NCI-H2081 (cell line): ENCODE measurements at places on chromosomes 4 and X.
A peak's percentile ranks its signal among the peaks of the same experiment; 100 is the strongest.

DNA sequence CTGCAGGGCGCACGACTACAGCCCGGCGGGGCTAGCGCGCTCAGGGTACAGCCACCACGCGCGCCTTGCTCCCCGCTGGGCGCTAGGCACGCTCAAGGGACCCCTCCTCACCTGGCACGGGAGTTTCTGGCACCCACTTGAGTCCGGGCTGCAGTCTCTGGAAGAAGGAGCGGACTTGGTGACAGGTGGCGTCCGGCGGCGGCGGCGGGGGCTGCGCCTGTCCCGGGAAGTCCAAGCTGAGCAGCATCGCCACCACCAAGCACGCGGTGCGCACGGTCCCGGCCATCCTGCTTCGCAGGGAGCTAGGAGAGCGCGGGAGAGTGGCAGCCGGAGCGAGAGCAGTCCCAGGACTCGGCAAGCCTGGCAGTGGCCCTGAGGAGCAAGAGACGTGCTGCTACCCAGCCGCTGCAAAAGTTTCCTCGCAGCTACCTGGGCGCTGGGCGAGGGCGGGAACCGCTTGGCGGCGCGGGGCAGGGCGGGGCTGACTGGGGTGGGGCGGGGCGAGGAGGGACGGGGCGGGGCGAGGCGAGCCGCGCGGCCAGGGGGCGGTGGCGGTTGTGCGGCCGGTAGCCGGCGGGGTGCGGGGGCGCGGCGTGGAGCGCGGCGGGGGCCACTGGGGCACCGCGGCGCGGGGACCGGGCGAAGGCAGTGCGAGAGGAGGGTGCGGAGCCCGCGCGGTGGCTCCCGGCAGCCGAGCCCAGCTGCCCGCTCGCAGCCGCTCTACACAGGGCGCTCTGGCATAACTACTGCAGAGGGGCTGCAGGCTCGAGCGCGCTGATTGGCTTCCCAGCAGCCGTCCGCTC is at the start of gene GPC3:
TSS of gene GPC3 (minus strand) at position 431 of the 803 bp plus-strand sequence.
- peak; percentile 17 for DNase-seq

GRCh38 chrX:96906741-96907140 is 23.0 kb downstream of the RPA4 start:
- DNase-seq: no peak

DNA sequence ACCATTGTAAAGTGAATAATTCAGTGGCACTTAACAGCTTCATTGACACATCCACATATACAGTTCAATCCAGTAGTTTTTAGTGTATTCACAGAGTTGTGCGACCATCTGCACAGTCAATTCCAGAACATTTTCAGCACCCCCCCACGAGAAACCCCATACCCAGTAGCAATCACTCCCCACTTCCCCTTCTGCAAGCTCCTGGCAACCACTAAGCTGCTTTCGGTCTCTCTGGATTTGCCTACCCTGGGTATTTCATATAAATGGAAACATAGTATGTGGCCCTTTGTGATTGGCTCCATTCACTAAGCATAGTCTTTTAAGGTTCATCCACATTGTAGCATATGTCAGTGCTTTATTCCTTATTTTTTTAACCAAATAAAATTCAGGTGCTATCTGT is 10.0 kb downstream of the MSL3 start:
- DNase-seq: no peak

GRCh38 chr4:6715704-6716017 is 313 bp upstream of the BLOC1S4 start:
- no peak for DNase-seq

GRCh38 chr4:187501731-187502130 is 493.8 kb upstream of the ZFP42 start:
- DNase-seq: no peak

- DNase-seq: no peak
Measured at GRCh38 chr4:4631150-4631549, 89.3 kb upstream of the STX18 start.

DNA sequence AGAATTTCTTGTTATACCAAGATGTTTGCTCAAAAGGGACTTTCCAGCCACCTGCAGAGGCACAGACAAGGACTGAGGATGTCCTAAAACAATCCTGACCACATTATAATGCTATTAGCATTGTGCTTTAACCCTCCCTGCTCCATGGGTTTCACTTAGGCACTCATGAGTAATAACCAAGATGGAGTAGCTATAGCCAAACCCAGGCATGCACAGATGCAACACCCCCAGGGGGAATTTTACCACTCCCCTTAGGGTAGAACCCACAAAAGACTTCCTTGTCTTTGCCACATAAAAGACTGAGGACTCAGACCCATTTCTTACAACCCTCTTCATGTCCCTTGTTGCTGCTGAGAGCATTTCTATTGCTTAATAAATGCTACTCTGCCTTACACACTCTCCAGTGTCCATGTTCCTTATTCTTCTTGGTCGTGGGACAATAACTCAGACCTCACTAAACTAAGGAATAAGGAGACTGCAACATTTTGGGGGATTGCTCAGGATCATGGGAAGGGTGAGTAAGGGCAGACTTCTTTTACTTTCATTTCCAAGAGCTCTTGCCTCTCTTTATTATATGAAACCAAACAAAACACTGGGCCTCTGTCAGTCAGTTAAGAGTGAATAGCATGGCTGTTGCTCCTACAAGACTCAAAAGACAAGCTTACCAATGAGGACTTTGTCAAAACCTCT is 103.5 kb downstream of the TECRL start:
- no peak for DNase-seq

GRCh38 chrX:100863326-100863864 is 10.8 kb downstream of the NOX1 start:
- DNase-seq: no peak

DNA sequence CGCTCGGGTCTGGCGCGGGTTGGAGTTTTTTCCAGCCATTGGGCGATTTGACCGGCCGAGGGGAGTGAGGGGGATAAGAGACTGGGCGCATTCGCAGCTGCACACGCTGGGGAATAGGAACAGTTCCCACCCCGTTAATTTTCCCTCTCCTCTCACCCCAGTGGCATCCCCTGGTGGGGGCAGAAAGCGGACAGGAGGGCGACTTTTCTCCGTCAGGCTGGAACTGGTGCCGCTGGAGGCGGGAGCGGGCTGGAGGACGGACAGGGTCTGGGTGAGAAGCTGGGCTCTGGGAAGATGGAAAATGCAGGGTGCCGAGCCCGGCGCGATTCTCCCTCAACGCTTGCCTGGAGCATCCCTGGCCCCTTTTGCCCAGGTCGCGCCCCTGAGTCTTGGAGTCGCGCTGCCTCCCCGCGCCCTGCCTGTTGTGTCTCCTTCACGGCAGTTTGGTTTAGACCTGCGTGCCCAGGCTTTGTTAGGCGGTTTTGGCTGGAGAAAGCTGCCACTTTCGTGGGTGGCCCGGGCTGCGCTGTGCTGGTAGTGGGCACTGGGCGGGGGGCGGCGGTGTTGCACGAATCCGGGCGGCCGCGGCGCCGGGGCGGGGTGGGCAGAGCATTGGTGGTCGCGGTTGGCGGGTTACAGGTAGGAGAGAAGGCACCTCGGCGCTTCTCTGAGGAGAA is 2.0 kb downstream of the ADGRL3 start:
- DNase-seq: peak; percentile 55

DNA sequence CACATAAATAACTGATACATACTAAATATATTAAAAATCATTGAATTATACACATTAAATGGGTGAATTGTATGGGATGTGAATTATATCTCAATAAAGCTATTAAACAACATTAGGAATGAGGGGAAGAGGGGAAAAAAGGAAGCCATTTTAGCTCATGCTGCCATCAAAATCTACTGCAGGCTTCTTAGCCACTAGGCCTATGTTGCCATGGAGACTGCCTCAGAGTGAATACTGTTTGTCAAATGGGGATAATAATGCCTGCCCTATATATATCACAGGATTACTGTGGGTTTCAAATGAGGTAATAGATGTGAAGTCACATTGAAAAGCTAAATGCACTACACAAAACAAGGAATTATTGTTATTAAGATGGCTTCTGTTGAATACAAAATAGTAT is 21.2 kb downstream of the TMEM255A start:
- DNase-seq: no peak

DNA sequence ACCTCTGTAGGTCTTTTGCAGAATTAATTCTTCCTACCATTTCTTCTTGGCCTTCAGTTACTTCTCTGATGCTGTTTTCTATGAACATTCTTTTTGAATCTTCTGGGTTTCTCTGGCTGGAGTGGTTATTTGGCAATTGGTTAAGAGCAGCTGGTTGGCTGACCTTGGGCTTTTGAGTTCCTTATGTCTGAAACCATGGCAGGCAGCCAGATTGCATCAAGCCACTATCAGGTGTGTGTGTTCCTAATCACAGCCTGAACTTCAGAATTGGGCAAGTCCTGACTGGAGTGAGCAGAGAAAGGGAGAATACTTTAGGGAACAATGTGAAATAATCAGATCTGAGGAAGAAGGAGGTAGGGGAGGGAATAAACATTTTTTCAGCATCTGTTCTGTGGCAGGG is 90.2 kb downstream of the ARHGAP10 start:
- DNase-seq: no peak

GRCh38 chr4:1412376-1413203 is 6.3 kb upstream of the NKX1-1 start:
- DNase-seq: no peak

- DNase-seq: no peak
Measured at GRCh38 chr4:24933684-24934275, 20.9 kb upstream of the CCDC149 start.

DNA sequence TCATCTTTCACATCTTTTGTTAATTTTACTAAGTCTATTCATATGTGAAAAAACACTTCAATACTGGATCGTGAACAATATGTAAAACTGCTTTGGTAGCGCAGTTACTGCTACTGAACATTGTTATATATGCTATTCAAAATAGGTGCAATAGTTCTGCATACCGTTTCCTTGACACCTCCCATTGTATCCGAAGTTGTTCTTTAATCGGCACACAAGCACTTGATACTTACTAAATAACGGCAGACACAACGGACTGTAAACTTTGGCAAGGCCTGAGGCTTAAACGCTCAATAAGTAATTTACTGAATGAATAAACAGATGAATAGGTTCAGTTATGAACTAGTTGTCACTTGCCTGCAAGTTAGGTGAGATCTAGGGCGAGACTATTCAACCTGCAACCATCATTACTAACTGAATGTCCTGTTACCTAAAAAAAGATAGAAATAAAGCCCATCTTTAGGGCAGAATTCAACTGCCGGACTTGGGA is 620 bp downstream of the ANAPC10 start:
- no peak for DNase-seq
